ENCODE measurements at places on chromosomes 11 and 22.

- no peak for DNase-seq
Observed at GRCh38 chr11:83689144-83689780, 403.1 kb upstream of the CCDC90B start.

GRCh38 chr22:42938976-42939375 lies 76.0 kb downstream of the PACSIN2 start:
- DNase-seq, result no peak

DNA sequence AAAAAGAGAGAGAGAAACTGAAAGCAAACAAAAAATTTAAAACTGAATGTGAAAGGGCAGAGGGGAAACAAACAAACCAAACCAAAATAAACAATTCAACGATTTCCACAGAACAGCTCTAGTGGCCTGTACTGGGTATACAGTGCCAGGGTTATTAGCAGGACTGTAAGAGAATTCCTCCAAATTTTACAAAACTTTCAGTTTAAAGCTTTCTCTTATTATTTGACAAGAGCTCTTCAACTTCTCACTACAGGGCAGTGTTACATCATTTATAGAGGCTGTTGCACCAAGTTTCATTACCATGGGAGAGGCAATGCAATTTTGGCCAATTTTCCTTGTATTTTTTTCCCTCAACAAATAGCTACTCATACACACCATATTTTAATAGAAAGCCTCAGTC lies 44.3 kb upstream of the CLPB start:
- no peak for DNase-seq

DNA sequence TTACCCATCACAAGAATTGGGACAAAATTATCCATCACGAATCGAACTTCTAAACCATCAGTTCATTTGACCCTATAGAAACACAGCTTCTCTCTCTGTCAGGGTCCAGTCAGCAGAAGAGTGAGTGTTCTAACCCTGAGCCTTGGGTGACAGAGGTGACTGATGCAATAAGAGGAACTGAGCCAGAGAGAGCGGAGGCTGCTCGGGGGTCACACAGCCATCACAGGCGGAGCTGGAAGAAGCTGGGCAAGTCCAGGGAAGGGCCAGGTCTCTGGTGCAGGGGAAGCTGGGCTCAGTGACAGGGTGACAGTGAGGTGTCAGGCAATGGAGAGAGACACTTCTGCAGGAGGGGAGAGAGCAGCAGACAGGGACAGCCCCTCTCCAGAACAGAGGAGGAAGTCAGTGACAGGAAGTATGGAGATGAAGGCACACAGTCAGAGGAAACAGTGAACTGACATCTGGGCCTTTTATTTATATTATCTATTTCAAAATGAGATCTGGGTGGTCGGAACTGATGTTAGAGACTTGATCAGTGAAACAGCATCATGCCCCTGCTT lies 184.0 kb upstream of the TBCEL start:
- no peak for DNase-seq

DNA sequence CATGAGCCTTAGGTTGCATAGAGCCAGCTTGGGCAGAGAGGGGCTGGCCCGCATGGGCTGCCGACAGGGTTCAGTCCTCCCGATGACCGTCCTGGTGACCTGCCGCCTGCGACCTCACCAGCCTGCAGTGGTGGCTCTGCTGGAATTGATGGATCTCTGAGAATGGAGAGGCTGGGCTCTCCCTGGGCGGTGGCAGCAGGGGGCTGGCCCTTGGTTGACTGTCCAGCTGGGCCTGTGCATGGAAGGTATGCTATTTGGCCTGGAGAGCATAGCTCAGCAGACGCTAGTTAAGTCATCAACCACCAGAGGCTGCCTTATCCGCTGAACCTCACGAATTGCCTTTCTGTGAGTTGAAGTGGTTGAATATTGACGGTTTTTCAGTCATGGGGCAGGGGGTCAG lies 19.7 kb downstream of the GRAMD4 start:
- no peak for DNase-seq

- DNase-seq, result no peak
Observed at GRCh38 chr11:6321356-6321755, 1.1 kb upstream of the CAVIN3 start.

DNA sequence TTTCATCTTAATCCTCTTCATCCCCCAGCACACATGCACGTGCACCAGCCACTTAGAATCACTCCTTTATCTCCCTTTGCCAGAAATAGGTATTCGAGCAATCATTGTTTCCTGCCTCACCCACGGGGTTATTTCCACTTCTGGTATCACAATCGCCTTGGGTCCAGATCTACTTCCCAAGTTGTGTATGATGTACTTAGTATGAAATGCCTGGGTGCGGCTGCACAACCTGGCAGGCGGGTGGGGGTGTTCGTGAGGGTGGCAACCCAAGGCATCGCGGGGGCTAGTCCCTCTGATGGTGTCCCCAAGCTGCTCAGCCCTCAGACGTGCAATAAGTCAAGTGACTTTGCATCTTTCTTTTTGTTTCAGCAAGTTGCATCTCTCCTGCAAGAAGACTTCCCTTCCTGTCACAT lies 475.6 kb downstream of the MIAT start:
- no peak for DNase-seq

DNA sequence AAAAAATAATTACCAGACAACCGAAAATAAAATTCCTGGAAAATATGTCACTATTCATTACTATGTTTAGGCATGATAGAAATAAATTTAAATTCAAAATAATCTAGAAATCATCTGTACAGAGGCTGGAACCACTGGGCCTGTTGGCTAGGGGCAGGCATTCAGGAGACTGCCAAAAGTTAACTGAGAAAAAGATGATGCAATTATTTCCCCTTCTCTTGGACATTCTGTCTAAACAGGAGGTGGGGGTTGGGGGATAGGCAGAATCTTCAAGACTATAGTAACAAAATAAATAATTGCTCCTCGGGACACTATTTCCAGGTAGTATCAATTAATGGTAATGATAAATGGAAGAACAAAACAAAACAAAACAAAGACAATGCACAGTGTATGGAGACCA lies 14.1 kb downstream of the BTBD10 start:
- no peak for DNase-seq

DNA sequence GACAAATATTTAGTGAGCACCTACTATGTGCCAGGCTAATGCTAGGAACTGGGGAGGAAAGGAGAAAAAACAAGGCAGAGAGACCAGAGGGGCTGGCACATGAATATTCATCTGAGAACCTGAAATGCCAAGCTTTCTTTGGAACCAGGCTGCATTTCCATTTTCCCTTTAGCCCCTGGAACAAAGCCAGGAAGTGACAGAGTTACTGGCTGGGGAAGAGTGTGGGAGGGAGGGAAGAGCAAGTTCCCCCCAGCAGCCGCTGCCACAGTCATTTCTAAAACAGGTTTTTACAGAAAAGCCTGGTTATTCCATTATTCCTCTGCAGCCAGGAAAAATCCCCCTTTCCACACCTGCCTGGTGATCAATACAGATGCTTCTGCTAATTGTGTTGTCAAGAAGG lies 97.0 kb downstream of the SPON1 start:
- no peak for DNase-seq

- no peak for DNase-seq
Observed at GRCh38 chr11:123707206-123707605, 34.3 kb downstream of the ZNF202 start.

DNA sequence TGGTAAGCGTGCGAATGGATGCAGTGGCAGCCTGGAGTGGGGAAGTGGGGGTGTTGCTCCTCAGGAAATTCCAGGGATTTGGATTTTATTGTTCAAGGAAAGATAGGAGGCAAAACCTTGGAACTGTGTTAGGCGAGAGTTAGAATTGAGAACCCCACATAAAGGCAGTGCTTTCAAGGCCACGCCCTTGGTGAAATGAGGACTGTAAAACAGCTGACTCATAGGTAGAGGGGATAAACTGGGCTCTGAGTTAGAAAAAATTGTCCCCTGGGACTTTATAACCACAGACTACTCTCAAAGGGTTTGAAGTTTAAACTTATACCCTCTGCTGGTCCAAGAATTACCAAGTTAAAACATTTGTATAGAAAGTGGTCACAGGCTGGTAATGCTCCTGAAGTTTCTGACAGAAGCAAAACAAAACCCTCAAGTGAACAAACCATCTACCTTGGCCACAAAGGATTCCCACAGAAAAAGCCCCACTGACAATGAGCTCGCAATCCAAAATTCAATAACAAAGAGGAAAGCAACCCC lies 250.3 kb upstream of the TBCEL start:
- DNase-seq, result no peak

DNA sequence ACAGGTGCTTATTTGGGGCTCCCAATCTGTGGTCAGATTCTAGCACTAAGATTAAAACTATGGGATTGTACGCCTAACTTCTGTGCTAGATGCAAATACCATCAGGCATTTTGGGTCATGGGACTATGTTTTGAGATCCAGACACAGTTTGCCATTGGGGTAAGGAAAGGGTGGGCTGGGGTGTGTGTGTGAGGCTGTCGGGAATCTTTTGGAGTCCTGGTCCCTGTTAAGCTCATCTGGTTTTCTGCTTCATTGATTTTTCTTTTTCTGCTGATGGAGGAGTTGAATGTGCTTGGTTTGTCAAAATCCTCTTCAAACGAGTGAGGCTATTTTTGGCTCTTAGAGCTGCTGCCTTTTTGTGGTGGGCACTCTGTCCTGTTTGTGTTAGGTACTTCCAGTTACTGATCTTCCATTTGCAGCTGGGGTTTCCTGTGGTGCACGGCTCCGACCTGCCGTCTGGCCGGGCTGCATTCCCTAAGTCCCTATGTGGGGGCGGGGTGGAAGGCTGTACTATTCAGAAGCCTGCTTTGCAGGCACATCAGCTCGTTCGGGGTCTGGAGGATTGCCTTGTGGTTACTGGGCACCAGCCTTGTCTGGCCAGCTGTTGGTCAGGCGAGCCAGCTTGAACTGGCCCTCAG lies 2.9 kb downstream of the BCR start:
- no peak for DNase-seq

DNA sequence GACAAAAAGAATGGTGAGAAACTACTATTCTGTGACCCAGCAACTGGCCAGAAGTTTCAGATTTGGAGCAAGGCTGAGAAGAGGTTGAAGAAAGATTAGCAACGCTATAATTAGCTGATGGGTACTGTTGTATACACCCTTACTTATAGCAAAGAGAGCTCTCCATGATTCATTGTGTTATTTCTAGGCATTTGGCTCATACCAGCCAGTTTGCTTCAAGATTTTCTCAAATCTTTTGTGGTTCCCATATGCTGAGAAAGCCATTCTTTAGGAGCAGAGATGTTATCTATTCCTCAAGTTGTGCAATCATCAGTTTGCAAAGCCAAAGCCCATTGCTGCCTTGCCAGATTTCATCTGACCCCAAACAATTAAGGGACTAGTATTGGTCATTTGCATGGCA lies 179.4 kb downstream of the ETS1 start:
- no peak for DNase-seq

DNA sequence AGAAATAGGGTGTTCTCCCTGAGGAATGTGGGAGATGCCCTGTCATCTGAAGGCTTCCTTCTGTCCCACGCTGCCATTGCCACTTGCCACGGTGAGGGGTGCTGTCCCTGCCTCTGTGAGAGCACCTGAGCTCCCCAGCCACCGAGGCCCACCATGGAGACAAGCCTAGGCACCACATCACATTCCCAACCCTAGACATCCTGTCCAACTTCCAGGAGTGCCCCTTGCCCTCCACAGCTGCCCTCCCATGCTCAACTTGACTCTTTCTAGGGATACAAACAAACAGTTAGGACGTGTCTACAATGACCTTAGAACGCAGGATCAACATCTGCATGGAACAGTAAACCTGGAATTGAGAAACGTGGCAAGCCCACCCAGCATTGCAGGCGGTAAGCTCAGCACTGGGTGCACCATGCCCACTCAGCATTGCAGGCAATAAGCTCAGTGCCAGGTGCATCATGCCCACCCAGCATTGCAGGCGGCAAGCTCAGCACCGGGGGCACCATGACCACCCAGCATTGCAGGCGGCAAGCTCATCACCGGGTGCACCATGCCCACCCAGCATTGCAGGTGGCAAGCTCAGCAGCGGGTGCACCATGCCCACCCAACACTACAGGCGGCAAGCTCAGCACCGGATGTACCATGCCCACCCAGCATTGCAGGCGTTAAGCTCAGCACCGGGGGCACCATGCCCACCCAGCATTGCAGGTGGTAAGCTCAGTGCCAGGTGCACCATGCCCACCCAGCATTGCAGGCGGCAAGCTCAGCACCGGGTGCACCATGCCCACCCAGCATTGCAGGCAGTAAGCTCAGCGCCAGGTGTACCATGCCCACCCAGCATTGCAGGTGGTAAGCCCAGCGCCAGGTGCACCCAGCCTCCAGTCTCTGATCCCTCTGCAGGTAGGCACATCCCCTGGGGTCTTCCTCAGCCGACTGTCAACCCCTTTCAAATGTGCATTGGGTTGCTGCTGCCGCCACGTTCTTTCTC lies 1463.9 kb downstream of the TBC1D22A start:
- DNase-seq, result no peak

DNA sequence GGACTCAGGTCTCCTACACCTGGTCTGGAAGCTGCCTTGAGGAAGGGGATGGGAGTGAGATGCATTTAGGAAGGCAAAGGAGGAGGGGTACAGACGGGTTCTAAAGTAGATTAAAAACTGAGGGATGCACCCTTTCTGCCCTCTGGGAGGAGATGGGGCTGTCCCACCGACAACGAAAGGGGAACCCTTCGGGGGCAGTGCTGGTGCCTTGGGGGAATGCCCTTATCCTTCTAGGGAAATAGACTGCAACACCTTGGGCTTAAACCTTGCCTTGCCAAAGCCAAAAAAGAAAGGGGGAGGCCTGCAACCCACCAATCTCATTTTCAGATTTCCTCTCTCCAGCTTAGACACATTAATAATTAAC lies 89.8 kb downstream of the PLEKHA7 start:
- DNase-seq, result no peak

GRCh38 chr11:119109843-119110242 lies 2.7 kb downstream of the C2CD2L start:
- DNase-seq, result no peak

DNA sequence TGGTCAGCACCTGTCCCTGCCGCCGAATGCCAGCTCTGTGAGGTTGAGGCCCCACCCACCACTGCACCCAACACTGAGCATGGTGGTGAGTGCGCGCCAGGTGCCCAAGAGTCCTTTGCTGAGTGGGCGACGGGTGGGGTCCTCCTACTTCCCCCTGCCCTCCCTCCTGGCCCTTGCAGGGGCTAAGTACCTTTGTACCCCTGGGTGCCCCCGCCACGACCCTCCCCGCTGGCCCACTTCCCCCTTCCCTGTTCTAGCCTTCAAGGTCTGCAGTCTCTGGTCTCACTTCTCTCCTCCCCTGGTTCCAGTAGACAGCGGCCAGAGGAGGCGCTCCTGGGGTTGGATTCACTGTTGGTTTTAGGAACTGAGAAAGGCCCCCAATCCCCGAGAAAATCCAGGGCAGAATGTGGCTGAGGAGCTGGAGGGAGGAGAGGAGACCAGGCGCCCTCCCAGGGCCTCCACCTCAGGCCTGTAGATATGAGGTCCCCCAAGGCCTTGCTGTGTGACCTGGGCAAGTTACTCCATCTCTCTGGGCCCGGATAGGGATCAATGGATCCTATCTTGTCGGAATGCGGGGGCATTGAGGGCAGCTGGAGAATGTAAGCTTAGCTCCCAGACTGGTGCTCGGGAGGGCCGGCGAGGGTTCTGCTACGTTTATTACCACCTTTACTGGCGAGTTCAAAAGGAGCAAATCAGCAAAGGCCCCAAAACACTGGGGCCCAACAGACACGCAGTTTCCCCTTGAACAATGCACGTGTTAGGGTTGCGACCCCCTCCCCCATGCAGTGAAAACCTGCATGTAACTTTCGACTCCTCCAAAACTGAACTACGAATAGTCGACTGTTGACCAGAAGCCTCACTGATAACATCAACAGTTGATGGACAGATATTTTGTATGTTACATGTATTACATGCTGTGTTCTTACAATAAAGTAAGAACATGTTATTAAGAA lies 31.9 kb upstream of the SMIM38 start:
- no peak for DNase-seq
